ENCODE measurements at places on chromosomes 3 and 15.

DNA sequence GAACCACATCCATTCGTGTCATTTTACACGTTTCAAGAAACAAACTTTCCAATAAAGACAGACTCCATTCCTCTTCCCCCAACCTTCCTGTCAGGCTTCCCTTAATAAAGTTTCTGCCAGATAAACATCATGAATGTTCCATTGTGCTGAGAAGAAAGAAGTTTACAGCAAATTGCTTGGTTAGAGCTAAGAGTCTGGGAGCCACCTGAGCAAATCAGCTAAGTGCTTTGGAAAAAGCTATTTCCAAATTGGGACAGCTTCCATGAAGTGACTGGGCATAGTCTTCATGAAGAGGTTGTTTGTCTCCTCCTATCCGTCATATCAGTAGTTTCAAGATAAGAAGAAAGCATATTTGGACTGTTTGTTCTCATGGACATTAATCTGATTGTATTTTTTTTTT is 77.0 kb downstream of the MAGI1 start:
- no peak for DNase-seq

GRCh38 chr3:15292765-15293522 is 39.4 kb downstream of the SH3BP5 start:
- DNase-seq = no peak

DNA sequence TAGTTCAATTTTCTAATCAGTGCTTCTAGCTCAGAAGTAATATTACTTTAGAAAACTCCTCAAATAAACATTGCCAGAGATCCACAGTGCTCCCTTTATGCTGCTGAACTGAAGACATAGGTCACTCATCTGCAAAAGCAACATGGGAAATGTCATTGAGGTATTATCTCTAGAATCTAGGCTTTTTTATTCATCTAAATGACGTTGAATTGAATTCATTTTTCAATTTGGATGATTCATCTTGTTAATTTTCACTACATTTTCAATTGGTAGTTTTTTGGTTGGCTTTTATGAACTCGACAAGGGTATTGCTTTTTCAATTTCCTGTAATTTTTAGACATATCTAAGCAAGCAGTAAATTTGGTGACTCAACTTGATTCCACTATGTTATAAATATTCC is 275.4 kb downstream of the NFKBIZ start:
- DNase-seq = no peak

- peak; percentile 83 for DNase-seq
These were observed 37.8 kb upstream of the USP3 start for GRCh38 chr15:63466378-63467192.

- no peak for DNase-seq
These were observed 150.0 kb downstream of the ZNF609 start for GRCh38 chr15:64610257-64610919.

DNA sequence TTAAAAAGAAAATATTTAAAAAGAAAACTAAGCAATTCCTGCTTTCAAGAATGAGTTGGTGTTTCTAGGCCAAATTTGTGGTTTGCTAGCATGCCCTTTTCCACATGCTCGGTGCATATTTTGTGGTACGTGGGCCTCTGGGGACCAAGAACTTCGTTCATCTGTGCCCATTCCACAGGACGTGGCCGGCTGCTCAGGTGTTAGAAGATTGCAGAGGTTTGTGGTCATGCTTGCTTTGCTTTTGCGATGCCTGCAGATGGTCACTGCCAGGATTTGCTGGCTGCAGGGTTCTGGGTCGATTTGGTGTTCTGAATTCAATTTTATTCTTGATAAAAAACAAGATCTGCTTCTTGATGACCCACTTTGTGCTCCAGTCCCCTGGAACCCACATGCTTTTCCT is 7.5 kb downstream of the PSTPIP1 start:
- no peak for DNase-seq

- DNase-seq = no peak
These were observed 131.7 kb downstream of the TNIK start for GRCh38 chr3:171328419-171329082.

GRCh38 chr3:160400030-160400701 is 716 bp downstream of the SMC4 start:
- DNase-seq = no peak

- DNase-seq = no peak
These were observed 34.3 kb downstream of the CCDC66 start for GRCh38 chr3:56591262-56591661.

DNA sequence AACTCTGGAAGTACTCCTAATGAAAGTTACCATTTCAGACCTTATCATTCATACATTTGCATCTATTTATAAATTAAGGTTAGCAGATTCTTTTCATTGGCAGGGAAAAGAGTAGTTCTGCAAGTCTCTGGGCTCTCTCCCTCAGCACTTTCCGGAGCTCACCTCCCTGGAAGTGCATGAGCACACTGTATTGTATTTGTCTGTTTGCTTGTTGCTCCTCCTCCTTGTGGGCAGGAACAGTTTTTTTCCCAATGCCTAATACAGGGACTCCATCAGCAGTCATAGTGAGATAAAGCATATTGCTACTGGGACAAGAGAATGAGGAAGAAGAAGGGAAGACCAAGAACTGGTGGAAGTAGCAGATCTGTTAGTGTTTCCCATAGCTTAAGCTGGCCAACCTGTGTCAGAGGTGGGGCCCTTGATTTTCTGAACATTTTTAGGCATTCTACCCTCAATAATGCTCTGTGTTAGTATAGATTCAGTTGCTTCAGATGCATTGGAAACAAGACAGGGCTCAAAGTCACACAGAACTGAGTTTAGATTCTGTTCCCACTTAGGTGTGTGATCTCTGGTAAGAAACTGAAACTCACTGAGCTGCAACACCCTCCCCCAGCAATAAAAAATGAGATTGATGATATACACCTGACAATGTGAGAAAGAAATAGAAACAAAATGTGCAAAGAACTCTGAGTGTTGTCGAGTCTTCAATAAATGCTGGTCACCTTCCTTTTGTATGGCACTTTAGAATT is 407.8 kb downstream of the TUSC7 start:
- no peak for DNase-seq

GRCh38 chr15:89628301-89628700 is 27.0 kb downstream of the KIF7 start:
- DNase-seq = peak; percentile 4

GRCh38 chr3:87410110-87410509 is 133.7 kb upstream of the POU1F1 start:
- no peak for DNase-seq

DNA sequence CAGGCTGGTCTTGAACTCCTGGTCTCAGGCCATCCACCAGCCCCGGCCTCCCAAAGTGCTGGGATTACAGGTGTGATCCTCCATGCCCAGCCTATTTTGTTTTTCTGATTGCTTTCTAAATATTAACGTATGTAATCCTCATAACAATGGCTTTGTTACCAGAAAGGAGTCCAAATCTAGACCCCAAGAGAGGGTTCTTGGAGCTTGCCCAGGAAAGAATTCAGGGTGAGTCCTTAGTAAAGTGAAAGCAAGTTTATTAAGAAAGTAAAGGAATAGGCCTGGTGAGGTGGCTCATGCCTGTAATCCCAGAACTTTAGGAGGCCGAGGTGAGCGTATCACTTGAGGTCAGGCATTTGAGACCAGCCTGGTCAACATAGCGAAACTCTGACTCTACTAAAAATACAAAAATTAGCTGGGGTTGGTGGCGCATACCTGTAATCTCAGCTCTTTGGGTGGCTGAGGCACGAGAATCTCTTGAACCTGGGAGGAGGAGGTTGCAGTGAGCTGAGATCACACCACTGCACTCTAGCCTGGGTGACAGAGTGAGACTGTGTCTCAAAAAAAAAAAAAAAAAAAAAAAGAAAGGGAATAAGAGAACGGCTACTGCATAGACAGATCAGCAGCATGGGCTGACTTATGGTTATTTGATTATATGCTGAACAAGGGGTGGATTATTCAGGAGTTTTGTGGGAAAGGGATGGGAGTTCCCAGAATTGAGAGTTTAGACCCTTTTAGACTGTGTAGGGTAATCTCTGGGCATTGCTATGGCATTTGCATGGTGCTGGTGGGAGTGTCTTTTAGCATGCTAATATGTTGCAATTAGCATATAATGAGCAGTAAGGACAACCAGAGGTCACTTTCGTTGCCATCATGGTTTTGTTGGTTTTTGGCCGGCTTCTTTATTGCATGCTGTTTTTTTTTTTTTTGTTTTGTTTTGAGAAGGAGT is 36.1 kb downstream of the TYRO3 start:
- DNase-seq = no peak

GRCh38 chr3:159232966-159233365 is 431.1 kb downstream of the MFSD1 start:
- no peak for DNase-seq

GRCh38 chr3:29601861-29602585 is 321.2 kb downstream of the RBMS3 start:
- DNase-seq = no peak

DNA sequence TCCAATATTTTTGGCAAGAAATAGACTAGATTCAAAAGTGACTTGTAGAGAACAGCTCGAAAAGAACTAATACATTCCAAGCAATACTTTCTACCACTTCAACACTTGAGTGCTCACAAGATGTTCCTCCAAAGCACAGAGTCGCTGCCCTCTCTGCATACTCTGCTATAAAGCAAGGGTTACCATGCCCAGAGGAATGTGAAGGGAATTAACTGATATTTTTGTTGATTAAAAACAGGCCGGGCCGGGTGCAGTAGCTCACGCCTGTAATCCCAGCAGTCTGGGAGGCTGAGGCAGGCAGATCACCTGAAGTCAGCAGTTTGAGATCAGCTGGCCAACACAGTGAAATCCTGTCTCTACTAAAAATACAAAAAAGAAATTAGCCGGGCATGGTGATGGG is 57.6 kb upstream of the CSPG5 start:
- no peak for DNase-seq

- no peak for DNase-seq
These were observed 83.0 kb upstream of the KCNAB1 start for GRCh38 chr3:156037356-156037755.

DNA sequence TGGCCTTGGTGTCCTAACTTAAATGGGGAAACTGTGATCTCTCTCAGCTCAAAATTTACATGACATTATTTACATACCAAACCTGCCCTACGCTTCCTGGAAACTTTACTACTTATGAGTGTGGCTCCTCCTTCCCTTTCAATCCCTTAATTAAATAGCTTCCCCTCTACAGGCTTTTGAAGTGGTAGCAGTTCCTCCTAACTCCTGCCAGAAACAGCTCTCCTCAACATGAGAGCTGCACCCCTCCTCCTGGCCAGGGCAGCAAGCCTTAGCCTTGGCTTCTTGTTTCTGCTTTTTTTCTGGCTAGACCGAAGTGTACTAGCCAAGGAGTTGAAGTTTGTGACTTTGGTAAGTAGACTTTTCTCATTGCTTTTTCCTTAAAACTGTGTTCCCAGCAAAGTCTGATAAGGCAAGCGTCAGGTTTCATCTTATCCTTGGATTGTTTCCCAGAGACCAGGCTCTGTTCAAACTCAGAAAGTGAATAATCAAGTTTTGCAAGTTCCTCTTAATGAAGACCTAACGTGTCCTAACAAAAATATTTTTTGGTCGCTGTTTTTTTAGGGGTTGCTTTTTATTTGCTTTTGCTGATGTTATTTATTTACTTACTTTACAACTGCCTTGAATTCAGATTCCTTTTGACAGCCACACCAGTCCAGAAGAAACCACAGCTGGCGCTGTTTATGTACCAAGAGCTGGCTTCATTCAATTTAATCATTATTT is at the start of gene ACP3:
Gene ACP3, plus strand, starts transcription at position 179 of the 720 bp plus-strand sequence. Its CDS starts 50 bp downstream, at position 229.
- peak; percentile 13 for DNase-seq

- no peak for DNase-seq
These were observed 4.1 kb downstream of the NTRK3 start for GRCh38 chr15:88252441-88252840.

DNA sequence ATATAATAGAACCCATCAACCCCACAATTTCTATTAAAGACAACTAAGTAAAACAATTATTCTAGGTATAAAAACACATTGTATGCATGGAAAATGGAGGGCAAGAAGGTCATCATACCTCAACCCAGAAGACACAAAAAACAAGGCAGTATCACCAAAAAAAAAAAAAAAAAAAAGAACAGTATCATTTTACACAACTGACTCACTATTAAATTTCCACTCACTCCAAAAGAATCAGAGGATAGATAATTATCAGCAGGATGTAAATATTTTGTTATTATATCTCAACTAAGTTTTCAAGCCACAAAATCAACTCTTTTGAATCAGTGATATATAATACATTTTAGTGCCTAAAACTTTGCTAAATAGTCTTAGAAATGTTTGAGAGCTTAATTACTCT is 55.0 kb downstream of the CLASP2 start:
- DNase-seq = no peak

GRCh38 chr15:56351957-56352506 is 13.2 kb upstream of the TEX9 start:
- no peak for DNase-seq

DNA sequence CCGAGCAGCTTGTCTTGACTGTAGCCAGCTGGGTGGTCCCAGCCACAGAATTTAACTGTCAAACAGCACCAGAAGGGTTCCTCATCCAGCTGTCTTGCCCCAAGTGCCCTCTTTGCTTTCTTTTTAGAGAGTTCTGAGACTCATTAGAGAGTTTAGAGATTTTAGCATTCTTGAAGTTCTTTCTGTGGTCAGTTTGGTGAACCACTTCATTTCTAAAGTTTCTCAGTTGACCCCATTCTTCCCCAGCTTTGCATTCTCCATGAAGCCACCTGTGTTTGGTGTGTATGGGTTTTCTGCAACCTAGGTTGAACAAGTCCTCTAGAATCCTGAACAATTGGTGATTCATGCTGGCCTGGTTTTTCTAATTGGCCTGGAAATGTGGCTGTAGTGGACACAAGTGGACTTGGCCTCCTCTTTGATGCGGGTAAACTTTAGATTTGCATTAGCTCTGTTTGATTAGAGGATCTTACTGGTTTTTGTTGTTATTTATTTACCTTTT is 33.7 kb downstream of the FLNB start:
- peak; percentile 75 for DNase-seq

GRCh38 chr15:51030649-51031316 is 63.9 kb downstream of the TNFAIP8L3 start:
- no peak for DNase-seq

All from urothelium cell line (cell line).